ENCODE measurements at places on chromosomes 11 and 22.

GRCh38 chr11:93031386-93031785 lies 61.9 kb downstream of the MTNR1B start:
- no peak for DNase-seq

DNA sequence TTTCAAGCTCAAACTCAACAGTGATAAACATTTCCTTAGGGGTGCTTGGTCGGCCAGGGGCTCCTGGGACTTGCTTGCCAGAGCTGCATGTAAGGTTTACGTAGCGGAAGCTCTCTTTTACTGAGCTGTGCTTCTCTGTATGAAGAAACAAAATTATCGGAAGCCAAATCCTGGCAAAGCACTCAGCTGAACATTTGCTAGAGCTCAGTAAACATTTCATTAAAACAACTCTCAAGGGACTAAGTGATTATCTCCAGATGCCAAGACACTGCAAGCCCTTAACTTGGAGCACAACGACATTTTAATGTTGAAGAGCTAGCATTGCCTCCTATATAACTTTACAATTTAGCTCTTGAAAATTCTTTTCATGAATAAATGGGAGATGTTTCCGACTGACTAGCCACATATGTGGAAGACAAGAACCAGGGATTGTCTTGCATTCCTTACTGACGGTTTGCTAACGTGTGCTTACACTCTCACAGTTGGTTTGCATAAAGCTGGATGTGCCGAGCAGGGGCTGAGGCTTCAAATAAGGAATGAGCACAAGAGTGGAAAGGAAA lies 43.4 kb downstream of the SCUBE2 start:
- DNase-seq: no peak

GRCh38 chr11:15903246-15903645 lies 453.1 kb downstream of the SOX6 start:
- DNase-seq: no peak

DNA sequence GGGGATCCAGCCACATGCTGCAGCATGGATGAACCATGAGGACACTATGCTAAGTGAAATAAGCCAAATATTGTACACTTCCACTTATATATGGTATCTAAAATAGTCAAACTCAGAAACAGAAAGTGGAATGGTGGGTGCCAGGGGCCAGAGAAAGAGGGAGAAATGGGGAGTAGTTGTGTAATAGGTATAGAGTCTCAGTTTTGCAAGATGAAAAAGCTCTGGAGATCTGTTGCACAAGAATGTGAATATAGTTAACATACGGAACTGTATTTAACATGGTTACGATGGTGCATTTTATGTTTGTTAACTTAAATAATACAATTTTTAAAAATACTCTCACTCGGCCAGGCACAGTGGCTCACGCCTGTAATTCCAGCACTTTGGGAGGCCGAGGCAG lies 21.2 kb downstream of the GDPD5 start:
- no peak for DNase-seq

DNA sequence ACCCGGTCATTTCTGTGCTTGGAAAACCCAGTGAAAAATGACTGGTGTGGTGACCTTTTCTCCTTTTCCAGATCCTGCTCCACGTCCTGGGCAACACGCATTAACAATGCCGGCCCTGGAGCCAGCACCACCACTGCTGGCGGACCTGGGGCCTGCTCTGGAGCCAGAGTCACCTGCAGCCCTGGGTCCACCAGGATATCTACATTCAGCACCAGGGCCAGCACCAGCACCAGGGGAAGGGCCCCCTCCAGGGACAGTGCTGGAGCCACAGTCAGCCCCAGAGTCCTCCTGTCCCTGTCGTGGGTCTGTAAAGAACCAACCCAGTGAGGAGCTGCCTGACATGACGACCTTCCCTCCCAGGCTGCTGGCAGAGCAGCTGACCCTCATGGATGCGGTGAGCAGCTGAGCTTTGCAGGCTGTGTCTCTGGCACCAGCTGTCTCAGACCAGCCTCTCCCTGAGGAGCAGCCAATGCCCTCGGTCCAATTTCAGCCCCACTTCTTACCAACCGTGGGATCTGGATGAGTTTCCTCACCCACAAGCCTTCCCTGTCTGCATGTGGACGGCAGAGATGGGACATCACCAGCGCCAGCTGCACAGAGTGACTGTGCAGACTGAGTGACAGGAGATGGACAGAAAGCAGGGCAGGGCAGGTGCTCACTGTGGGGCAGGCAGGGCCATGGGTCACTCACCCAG lies 1.9 kb downstream of the RGL4 start:
- no peak for DNase-seq

Data from amygdala (tissue), 56 donors.